MCF 10A (cell line): ENCODE measurements at places on chromosomes 1 and 21. TPM values are rescaled to one million over a fixed set of nuclear protein-coding genes. Genes with fewer than 3 reads are reported as not detected.

Gene NGF
- total RNA-seq: 1.1 and 3.2 TPM in 2 replicates

Gene WLS
- 34.7 and 37.8 TPM in 2 replicates for total RNA-seq

Gene OR2T1
- not detected in 2 replicates for total RNA-seq

Gene TRIM46
- 0.21 and 0.32 TPM in 2 replicates for total RNA-seq

Gene ABCA4
- 0.20 TPM in 1 of 2 replicates, not detected in the other for total RNA-seq

Gene PTPN7
- not detected in 2 replicates for total RNA-seq

Gene OR6N1
- not detected in 2 replicates for total RNA-seq

Gene DISC1
- total RNA-seq: 1.7 and 2.1 TPM in 2 replicates

Gene TAF13
- 76.7 and 88.2 TPM in 2 replicates for total RNA-seq

Gene RNF11
- total RNA-seq: 73.1 and 86.0 TPM in 2 replicates

Gene NUDT4B
- not detected in 2 replicates for total RNA-seq

Gene CDC42
- total RNA-seq: 133 and 141 TPM in 2 replicates

Gene TSPEAR
- total RNA-seq: not detected in 2 replicates

Gene SAMD13
- total RNA-seq: 1.2 and 1.3 TPM in 2 replicates

Gene RAVER2
- 5.3 and 5.9 TPM in 2 replicates for total RNA-seq

Gene FAM72B
- total RNA-seq: 8.0 and 8.6 TPM in 2 replicates

Gene PRAMEF9
- not detected in 2 replicates for total RNA-seq

Gene CR1L
- not detected in 2 replicates for total RNA-seq

Gene PLEKHN1
- total RNA-seq: 7.9 and 11.1 TPM in 2 replicates

Gene SPRR2F
- total RNA-seq: not detected in 2 replicates

Gene SH2D2A
- 19.2 and 27.9 TPM in 2 replicates for total RNA-seq

Gene SPSB1
- total RNA-seq: 8.2 and 16.2 TPM in 2 replicates

Gene MCOLN3
- total RNA-seq: 0.70 and 1.3 TPM in 2 replicates

Gene TSACC
- 1.8 and 3.6 TPM in 2 replicates for total RNA-seq

Gene ADPRS
- total RNA-seq: 24.8 and 26.4 TPM in 2 replicates

Gene FAM229A
- total RNA-seq: 13.4 and 19.0 TPM in 2 replicates

Gene DVL1
- 96.2 and 113 TPM in 2 replicates for total RNA-seq

Gene DUSP23
- 119 and 178 TPM in 2 replicates for total RNA-seq

Gene PYHIN1
- 0.44 TPM in 1 of 2 replicates, not detected in the other for total RNA-seq

Gene RXFP4
- total RNA-seq: not detected in 2 replicates

Gene CACNA1S
- total RNA-seq: not detected in 2 replicates

Gene TMEM240
- 3.6 and 5.5 TPM in 2 replicates for total RNA-seq

Gene TNFRSF18
- not detected in 2 replicates for total RNA-seq

Gene SPRR2B
- total RNA-seq: not detected in 2 replicates

Gene LCA5L
- 2.8 and 4.3 TPM in 2 replicates for total RNA-seq

Gene AMIGO1
- 0.21 and 0.29 TPM in 2 replicates for total RNA-seq

Gene CELA2A
- not detected in 2 replicates for total RNA-seq

Gene ANP32E
- 56.5 and 67.3 TPM in 2 replicates for total RNA-seq

Gene HSD11B1
- 0.21 and 0.39 TPM in 2 replicates for total RNA-seq

Gene HES5
- not detected in 2 replicates for total RNA-seq

Gene RAB29
- total RNA-seq: 33.6 and 44.8 TPM in 2 replicates

Gene CD101
- total RNA-seq: 0.37 and 0.42 TPM in 2 replicates

Gene F13B
- total RNA-seq: not detected in 2 replicates

Gene LCE2A
- not detected in 2 replicates for total RNA-seq

Gene HHAT
- 4.6 and 4.9 TPM in 2 replicates for total RNA-seq

Gene MYBPH
- not detected in 2 replicates for total RNA-seq

Gene PPIAL4G
- not detected in 2 replicates for total RNA-seq

Gene CMPK1
- total RNA-seq: 106 and 113 TPM in 2 replicates

Gene KRTAP7-1
- not detected in 2 replicates for total RNA-seq

Gene TRIM63
- total RNA-seq: not detected in 2 replicates

Gene PHLDA3
- 169 and 204 TPM in 2 replicates for total RNA-seq

Gene CFHR5
- total RNA-seq: not detected in 2 replicates

Gene GNG4
- 3.0 and 3.3 TPM in 2 replicates for total RNA-seq

Gene ILF2
- total RNA-seq: 348 and 374 TPM in 2 replicates

Gene OLFML2B
- total RNA-seq: not detected in 2 replicates

Gene COL16A1
- 42.1 and 49.1 TPM in 2 replicates for total RNA-seq

Gene SPATA6
- total RNA-seq: 4.2 and 6.9 TPM in 2 replicates

Gene PLPPR4
- total RNA-seq: not detected in 2 replicates

Gene CYP4X1
- 0.81 and 1.2 TPM in 2 replicates for total RNA-seq
